ENCODE measurements at places on chromosomes 12 and 14.

DNA sequence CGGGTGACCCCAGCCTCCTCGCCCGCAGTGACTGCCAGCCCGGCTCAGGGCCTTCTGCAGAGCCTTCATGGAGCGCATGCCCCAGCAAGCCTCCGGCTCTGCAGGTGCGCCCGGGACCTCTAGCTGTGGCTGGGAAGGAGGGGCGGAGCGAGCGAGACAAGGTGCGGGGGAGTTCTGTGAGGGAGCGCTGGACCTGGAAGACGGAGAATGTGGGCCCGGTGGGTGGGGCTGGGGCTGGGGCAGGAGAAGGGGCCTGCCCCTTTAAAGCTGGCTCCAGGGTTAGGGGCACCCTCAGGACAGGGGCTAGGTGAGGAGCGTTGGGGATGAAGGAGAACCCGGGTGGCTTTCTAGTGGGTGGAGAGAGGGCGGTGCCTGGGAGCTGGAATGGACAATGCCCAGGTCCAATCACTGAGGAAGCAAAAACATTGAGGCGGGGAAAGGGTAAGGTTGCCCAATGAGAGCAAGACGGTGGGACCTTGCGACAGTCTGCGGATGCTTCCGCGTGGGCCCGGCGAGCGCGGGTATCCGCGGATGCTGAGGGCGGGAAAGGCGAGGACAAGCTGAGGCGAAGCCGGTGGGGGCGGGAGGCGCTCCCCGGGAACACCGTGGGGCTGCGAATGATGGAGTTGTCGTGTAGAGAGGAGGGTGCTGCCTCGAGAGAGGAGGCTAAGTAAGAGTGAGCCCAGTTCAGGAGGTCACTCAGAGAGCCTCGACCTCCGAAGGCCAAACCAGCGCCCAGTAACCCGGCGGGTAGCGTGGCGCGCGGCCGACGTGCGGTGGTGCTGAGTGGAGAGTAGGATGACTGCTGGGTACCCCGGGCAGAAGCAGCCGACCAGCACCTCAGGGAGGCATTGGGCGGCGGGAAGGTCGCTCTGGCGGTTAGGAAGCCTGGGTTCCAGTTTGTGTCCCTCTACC, at the start of gene GLS2:
Gene GLS2, minus strand, starts transcription at position 121 of the 915 bp plus-strand sequence. Its CDS starts 43 bp downstream, at position 78.
- DNase-seq = peak; percentile 93

GRCh38 chr12:130198663-130199060, 36.4 kb downstream of the FZD10 start:
- DNase-seq = no peak

DNA sequence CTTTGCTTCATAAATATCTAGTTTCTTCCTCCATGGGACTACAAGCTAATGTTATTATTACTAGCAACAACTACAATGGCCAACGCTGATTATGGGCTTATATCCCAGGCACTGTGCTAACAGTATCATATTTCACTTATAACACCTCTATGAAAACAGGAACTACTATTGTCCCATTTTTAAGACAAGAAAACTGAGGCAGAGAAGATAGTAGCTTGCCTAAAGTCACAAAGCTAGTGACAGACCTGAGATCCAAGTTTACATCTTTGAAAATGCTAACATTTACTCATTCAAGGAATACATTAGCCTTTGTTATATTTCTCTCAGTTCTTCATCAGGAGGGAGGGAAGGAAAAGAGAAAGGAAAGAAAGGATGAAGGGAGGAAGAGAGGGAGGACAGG, 32.8 kb downstream of the GIT2 start:
- DNase-seq = no peak

DNA sequence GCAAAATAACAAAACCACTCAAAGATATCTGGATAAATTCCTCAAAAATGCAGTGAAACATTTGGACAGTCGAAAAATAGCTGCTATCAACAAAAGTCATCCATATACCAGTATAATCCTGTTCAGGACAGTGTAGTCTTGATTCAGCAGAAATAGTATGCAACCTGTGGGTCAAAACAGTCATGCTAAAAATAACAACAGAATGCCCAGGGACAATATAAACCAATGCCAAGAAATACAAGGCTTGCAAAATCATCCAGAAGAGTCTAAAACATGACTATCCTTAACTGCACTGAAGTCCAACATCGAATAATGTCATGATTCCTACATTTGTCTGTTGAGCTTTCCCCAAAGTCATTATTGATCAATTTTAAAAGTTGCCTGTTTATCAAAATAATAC, 425.9 kb downstream of the FSCB start:
- no peak for DNase-seq

DNA sequence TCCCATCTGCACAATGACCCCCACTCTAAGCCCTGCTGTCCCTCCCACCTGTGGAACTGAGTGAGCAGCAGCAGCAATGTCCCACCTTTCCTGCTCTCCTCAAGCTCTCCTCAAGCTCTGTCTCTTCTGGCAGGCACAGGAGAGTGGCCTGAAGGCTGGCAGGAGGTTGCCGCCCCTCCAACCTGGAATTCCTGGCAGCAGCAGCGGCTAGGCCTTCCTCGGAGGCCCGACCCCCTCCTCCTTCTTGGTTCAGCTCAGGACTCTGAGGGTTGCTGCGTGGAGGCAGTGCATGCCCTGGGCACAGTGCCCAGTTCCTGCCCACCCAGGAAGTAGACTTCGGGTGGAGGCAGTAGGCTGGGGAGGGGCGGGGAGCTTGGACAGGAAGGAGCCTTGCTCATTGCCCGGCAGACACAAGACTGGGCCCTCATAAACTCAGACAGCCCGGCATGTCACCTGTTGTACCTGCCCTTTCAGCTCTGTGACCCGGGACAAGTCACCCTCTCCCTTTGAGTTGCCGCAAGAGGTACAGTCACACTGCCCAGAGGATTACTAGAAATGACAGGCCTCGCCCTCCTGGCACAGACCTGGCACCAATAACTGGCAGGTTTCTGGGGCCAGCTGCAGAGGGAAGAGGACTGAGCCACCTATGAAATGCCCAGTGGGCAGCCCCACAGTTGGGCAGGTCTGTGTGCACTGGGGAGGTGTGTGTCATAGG, 2.1 kb upstream of the SERPINA1 start:
- no peak for DNase-seq

GRCh38 chr12:88944397-88944796, 364.1 kb upstream of the KITLG start:
- no peak for DNase-seq

DNA sequence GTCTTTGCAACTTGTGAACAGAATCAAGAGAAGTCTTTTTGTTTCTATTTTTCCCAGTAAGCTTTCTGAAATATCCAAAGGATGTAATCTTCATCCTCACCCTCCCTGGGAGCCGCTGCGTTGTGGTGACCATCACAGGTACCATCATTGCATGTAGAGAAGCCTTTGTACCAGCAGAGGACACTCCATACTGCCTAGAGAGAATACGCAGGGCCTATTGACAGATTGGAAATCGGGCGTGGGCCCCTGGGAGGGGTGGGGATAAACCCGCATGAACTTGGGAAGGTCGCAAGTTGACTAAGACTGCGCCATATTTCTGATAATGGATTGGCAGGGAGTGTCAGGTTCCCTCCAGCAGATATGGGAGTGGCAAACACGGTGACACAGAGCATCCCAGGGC, 12.7 kb downstream of the KRT1 start:
- DNase-seq = peak; percentile 19

DNA sequence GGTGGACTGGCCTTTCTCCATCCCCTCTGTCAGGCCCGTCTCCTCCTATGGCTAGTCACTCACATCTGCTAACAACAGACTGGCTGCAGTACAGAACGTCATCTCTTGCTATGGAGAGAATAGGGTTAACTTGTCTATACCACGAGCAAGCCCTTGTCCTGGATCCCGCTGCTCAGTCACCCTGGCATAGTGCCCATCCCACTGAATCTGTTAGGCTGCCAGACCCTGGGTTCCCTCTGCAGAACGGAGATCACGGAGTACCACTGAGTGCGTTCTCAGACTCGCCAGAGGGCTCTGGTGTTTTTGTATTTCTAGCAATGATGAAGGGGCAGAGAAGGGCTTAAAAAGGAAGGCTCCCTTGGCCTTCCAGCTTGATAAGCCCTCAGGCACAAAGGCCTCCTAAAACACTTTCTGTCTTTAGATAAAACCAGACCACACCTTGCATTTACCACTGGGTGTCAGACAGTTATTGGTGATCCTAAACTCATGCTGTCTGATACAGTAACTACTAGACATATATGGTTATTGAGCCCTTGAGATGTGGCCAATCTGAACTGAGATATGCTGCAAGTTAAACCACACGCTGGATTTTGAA, 6.3 kb upstream of the NRIP2 start:
- DNase-seq = no peak

DNA sequence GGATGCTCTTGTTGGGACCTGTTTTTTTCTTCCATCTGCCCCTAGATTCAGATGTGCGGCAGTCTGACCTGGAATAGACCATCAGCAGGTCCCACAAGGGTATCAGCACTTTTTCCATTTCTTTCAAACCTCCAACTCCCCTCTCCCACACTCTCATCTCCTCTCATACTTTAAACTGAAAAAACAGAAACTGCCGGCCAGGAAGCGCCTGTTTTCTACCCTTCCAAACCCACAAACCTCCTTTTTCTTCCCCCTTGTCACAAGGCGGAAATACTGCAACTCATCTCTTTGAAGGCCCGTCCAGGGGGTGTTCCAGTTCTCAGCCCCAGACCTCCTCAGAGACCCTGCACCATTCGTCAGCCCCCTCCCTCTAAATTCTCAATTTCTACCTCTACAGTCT, 62.5 kb upstream of the FKBP4 start:
- DNase-seq = no peak

- no peak for DNase-seq
These were observed 1532.7 kb upstream of the TMEM132C start for GRCh38 chr12:126734296-126734695.

- DNase-seq = no peak
These were observed 138.2 kb downstream of the RGS6 start for GRCh38 chr14:72070458-72070857.

DNA sequence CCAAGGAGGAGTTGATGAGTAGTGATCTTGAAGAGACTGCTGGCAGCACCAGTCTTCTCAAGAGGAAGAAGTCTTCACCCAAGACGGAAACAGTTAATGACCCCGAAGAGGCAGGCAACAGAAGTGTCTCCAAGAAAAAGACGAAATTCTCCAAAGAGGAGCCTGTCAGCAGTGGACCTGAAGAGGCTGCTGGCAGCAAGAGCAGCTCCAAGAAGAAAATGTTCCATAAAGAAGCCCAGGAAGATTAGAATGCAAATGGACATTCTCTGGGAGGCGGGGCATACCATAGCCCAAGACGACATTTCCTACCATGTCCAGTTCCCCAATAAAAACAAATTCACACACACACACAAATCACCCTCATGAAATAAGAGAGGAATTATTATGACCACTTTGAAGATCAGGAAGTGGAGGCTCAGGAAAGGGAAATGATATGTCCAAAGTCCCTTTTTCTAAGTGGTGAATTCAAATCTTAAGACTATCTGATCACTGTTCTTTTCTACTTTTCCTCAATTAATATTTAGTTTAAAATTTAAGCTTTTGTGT, 131.8 kb downstream of the PAWR start:
- no peak for DNase-seq

DNA sequence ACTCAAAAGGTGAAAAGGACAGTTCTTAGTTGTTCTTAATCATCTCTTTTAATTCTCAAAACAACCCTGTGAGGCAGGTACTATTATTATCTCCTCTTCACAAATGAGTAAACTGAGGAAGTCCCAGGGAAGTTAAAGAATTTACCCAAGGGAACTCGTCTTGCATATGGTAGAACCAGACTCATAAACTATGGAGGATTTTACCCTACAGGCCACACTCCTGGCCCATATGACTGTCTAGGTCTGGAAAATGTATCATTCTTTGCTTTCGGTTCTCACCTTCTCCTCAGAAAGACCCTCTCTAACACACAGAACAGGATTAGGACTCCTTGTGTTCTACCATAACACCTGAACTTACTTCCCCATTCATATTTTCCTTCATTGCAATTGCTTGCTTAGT, 18.9 kb downstream of the SOX5 start:
- no peak for DNase-seq

DNA sequence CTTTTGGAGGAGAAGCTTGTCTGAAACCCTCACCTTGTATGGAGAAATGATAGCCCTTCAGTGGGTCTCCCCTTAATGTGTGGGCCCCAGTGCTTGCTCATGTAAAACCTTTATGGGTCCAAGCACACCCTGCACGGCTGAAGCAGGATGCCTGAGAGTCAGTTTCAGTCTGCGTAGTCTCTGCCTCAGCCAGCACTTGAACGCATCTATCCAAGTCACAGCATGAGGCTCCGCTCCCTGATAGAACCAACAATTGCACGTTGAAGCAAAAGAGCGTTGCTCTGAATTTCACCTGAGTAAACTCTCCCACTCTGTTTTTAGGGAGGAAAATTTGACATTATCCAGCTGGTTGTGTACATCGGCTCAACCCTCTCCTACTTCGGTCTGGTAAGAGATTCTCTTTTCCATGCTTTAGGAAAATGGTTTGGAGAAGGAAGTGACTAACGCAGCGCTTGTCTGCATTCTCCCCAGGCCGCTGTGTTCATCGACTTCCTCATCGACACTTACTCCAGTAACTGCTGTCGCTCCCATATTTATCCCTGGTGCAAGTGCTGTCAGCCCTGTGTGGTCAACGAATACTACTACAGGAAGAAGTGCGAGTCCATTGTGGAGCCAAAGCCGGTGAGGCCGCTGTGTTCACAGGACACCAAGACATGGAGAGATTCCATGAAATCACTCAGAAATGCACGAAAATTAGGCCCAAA, 33.0 kb upstream of the P2RX4 start:
- DNase-seq = no peak

GRCh38 chr14:86196471-86196870, 666.5 kb downstream of the FLRT2 start:
- DNase-seq = no peak

DNA sequence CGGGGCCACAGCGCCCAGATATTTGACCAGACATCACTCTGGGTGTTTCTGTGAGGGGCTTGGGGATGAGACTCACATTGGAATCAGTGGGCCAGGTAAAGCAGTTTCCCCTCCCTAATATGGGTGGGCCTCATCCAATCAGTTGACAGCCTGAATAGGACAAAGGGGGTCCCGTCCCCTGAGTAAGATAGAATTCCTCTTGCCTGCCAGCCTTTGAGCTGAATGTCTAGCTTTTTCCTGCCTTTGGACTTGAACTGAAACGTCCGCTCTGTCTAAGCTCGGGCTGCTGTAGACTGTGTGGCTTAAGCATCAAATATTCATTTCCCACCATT, 88.8 kb upstream of the DIO3 start:
- DNase-seq = no peak

- DNase-seq = peak; percentile 68
These were observed 54.7 kb upstream of the PLEKHG3 start for GRCh38 chr14:64649383-64649998.

DNA sequence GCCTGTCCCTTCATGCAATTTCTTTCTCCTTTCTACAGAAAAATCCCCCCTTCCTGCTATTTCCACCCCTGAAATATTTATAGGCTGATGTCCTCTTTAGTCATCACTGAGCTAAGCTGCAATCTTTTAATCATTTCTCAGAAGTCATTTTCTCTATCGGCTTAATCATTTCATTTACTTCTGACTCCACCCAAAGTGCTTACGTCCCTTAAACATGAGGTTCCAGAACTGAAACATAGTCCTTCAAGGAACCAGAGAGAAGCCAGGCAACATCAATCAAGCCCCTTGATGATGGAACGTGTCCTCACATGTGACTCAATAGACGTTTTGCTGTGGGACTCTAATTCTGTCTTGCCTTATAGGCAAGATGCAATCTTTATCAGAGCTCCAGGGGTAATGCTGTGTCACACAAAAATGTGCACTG, 148.7 kb upstream of the KRR1 start:
- DNase-seq = no peak

- DNase-seq = no peak
These were observed 10.1 kb downstream of the TCL1A start for GRCh38 chr14:95703805-95704204.

All from NCI-H2171 treated with DMSO at 0.1 percent for 48 hours (cell line).